Thoracic aorta (tissue), 2 donors: ENCODE measurements at places on chromosomes 13 and 19. TPM values are rescaled to one million over a fixed set of nuclear protein-coding genes. Genes with fewer than 3 reads are reported as not detected.

Gene EMP3
- 95.7 TPM for total RNA-seq

Gene HSPB6
- 78.6 TPM for total RNA-seq

Gene MBD3L5
- not detected for total RNA-seq

Gene LYPD3
- not detected for total RNA-seq

Gene COL4A1
- total RNA-seq = 505 TPM

Gene ONECUT3
- not detected for total RNA-seq

Gene FCGBP
- total RNA-seq = 142 TPM

Gene ANKLE1
- not detected for total RNA-seq

GRCh38 chr19:18672606-18673337 is 10.7 kb upstream of the CRTC1 start:
- DNase-seq = no peak

DNA sequence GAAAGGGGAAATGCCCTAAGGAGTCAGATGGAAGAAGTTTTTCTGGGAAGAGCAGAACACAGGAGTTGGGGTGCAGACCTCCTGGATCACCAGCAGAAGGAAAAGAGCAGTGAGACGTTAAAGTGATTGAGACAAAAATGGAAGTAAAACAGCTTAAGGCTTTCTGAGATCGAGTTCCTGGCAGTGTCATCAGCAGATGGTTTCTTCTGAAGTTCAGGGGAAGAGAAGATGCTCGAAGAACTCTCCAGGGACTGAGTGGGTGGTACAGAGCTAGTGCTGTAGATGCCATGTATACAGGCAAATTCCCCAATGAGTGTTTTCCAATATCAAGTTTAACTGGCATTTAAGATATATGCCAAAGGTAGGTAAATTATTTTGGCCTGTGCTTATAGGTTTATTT is 272.2 kb upstream of the KLF12 start:
- no peak for DNase-seq

- no peak for DNase-seq
Observed at GRCh38 chr19:13538601-13539253, 32.4 kb upstream of the CACNA1A start.

- DNase-seq = no peak
Observed at GRCh38 chr13:44299152-44299943, 74.3 kb upstream of the SERP2 start.

GRCh38 chr13:37366044-37366770 is 232.4 kb downstream of the POSTN start:
- no peak for DNase-seq

GRCh38 chr19:28889941-28890670 is 322.8 kb downstream of the UQCRFS1 start:
- DNase-seq = no peak

DNA sequence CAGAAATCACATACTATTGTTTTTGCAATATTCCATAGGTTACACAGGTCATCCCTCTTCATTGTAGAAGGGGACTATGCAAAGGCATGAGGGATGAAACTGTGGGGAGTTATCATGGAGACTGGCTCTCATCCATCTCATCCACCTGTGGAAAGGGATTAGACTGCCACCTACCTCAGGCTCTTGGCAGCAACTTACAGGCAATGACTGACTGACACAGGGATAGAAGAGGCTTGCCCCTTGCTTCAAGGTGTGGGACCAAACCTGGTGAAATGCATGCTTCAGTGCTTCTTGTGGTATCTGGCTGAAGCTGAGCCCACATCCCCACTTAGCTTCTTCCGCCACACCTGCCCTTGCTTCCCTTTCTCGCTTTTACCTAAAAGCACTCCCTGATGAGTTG is 341.3 kb downstream of the GPC5 start:
- no peak for DNase-seq

GRCh38 chr19:55094456-55095259 is 19.0 kb downstream of the EPS8L1 start:
- no peak for DNase-seq
